ENCODE measurements at places on chromosomes 1 and 21. TPM values are rescaled to one million over a fixed set of nuclear protein-coding genes. Genes with fewer than 3 reads are reported as not detected.

GNAT2 gene
- 0.08 TPM for total RNA-seq

C2CD4D gene
- not detected for total RNA-seq

MSH4 gene
- 0.02 TPM for total RNA-seq

TTLL10 gene
- not detected for total RNA-seq

WNT3A gene
- 0.05 TPM for total RNA-seq

IFNLR1 gene
- total RNA-seq = 0.88 TPM

CFAP107 gene
- not detected for total RNA-seq

LHX8 gene
- total RNA-seq = 0.83 TPM

KIAA1614 gene
- total RNA-seq = 1.2 TPM

EPHA2 gene
- 130 TPM for total RNA-seq

LCE3E gene
- not detected for total RNA-seq

GJA8 gene
- total RNA-seq = not detected

KCNT2 gene
- 0.07 TPM for total RNA-seq

TTC39A gene
- 1.7 TPM for total RNA-seq

MPZ gene
- 0.26 TPM for total RNA-seq

PLA2G4A gene
- 9.4 TPM for total RNA-seq

MYOG gene
- total RNA-seq = not detected

USH2A gene
- under 0.01 TPM for total RNA-seq

SAMD11 gene
- 19.7 TPM for total RNA-seq

MAP10 gene
- total RNA-seq = 0.98 TPM

ERI3 gene
- 53.6 TPM for total RNA-seq

OVAAL gene
- 0.46 TPM for total RNA-seq

PRDX6 gene
- 303 TPM for total RNA-seq

NOTCH2 gene
- 54.0 TPM for total RNA-seq

DNASE2B gene
- not detected for total RNA-seq

TFF3 gene
- not detected for total RNA-seq

HMCN1 gene
- total RNA-seq = 0.02 TPM

PLPPR4 gene
- not detected for total RNA-seq

SPATA17 gene
- 3.0 TPM for total RNA-seq

NES gene
- total RNA-seq = 1.3 TPM

GOLT1A gene
- 4.2 TPM for total RNA-seq

ETV3L gene
- not detected for total RNA-seq

DNAI4 gene
- 0.94 TPM for total RNA-seq

MCOLN2 gene
- total RNA-seq = 2.1 TPM

LIN28A gene
- total RNA-seq = not detected

LAMC2 gene
- 16.0 TPM for total RNA-seq

WARS2 gene
- total RNA-seq = 4.7 TPM

PGLYRP3 gene
- not detected for total RNA-seq

CEP350 gene
- 13.0 TPM for total RNA-seq

WNT9A gene
- 5.0 TPM for total RNA-seq

MECR gene
- total RNA-seq = 20.9 TPM

ARL8A gene
- 55.9 TPM for total RNA-seq

ARTN gene
- 0.10 TPM for total RNA-seq

POFUT2 gene
- 17.3 TPM for total RNA-seq

CCDC27 gene
- not detected for total RNA-seq

DTL gene
- total RNA-seq = 20.0 TPM

CD52 gene
- total RNA-seq = not detected

C1orf116 gene
- total RNA-seq = 6.8 TPM

TMEM125 gene
- total RNA-seq = not detected

ATP1A4 gene
- not detected for total RNA-seq

All from A549 treated with dexamethasone at 1 μM for 4 hours (cell line).